Thymus (tissue), 14 donors: ENCODE measurements at places on chromosomes 2 and 18. TPM values are rescaled to one million over a fixed set of nuclear protein-coding genes. Genes with fewer than 3 reads are reported as not detected.

GRCh38 chr2:151338115-151338514 lies 19.3 kb upstream of the TNFAIP6 start:
- DNase-seq, result no peak
- H3K4me1 ChIP-seq, result no peaks in the 10 kb centered on the region
- H3K36me3 ChIP-seq, result no peaks in the 10 kb centered on the region
- H3K4me3 ChIP-seq, result no peak overlapping the region
- H3K27ac ChIP-seq, result no peak overlapping the region

DNA sequence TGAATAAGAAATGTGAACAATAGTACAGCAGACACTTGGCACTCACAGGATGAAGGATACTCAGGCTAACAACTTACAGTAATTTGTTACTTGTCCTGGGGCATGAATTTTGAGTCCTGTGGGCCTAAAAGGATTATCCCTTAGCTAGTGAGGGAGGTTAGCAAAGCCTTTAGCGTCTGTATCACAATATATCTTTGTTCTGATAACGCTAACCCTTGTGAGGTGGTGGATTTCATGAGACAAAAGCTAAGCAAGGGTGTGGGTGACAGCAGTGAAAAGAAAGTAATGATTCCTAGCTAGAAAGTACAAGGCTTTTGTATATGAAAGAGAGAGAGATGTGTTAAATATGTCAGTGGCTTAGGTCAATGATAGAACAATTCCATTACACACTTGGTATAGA lies 46.8 kb upstream of the TTC21B start:
- H3K27ac ChIP-seq, result no peak overlapping the region
- H3K4me1 ChIP-seq, result no peaks in the 10 kb centered on the region
- H3K4me3 ChIP-seq, result no peak overlapping the region
- DNase-seq, result no peak
- no peaks in the 10 kb centered on the region for H3K36me3 ChIP-seq
- H3K27me3 ChIP-seq, result no peaks in the 10 kb centered on the region

DNA sequence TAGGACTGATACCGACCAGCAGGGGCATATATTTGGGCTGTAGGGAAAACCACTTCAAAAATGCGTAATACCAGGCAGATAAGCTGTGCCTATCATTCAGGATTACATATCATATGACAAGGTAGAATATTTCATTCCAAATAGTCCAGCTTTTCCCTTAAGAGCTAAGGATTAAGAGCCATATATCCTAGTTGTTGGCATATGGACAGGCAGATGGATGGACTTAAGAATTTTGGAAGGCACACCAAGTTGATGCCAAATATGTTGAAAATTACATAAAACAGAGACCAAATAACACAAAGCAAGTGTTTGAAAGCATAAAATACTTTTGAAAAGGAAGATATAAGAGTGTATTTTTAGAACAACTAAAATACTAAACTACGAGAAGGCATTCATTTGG lies 52.1 kb downstream of the LRRTM4 start:
- no peak overlapping the region for H3K27ac ChIP-seq
- no peaks in the 10 kb centered on the region for H3K36me3 ChIP-seq
- H3K4me3 ChIP-seq, result no peak overlapping the region
- H3K4me1 ChIP-seq, result no peaks in the 10 kb centered on the region
- DNase-seq, result no peak

- no peak for DNase-seq
- no peaks in the 10 kb centered on the region for H3K4me1 ChIP-seq
- H3K27ac ChIP-seq, result no peak overlapping the region
Measured at GRCh38 chr2:177817300-177817699, 255.3 kb downstream of the PDE11A start.

GRCh38 chr2:226667736-226668135 lies 131.9 kb downstream of the IRS1 start:
- no peak overlapping the region for H3K4me3 ChIP-seq
- DNase-seq, result no peak
- no peaks in the 10 kb centered on the region for H3K36me3 ChIP-seq
- no peak overlapping the region for H3K27ac ChIP-seq
- H3K4me1 ChIP-seq, result no peaks in the 10 kb centered on the region
- peaks cover 10% of the 10 kb centered on the region for H3K27me3 ChIP-seq

ACP1 gene
- 99.2 TPM for total RNA-seq

SLC4A3 gene
- 0.47 TPM for total RNA-seq

CIAO1 gene
- 51.3 TPM for total RNA-seq

TUBB8B gene
- 0.14 TPM for total RNA-seq

CNOT9 gene
- total RNA-seq, result 52.8 TPM

ANKRD53 gene
- 0.14 TPM for total RNA-seq
